GM13977 (cell line): ENCODE measurements at places on chromosomes 1 and 21.

- no peak for DNase-seq
These were observed 362.8 kb downstream of the KCNH1 start for GRCh38 chr1:210771131-210771530.

GRCh38 chr1:183548116-183548515, 42.1 kb downstream of the NCF2 start:
- DNase-seq: no peak

DNA sequence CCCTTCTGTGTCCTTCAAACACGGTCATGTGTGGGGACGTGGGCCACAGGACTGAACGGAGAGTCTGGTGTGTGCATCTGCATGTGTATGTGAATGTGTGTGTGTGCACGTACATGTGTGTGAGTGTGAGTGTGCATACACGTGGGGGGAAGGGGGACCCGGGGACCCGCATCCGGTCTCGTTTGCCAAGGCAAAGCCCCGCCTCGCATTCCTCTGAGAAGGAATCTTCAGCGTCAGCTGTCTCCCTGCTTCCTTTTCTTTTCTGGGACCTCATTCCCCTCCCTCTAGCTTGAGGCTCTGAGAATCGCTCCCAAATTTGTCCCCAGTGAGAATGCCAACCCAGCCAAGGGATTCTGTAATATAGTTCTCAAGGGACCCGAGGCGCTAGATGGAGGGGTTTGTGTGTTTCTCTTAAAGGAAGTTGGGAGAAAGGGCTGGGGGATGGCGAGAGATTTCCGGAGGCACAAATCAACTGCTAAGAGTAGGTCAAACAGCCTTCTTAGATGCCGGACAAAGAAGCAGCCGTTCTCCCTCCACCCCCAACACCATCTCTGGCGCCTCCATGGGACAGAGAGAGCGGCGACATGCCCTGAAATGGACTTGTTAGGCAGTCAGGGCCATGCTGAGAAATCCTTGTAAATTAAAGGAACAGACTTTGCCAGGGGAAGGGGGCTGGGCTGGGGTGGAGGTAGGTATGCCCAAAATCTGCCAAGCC, 6.6 kb downstream of the IFFO2 start:
- peak; percentile 62 for DNase-seq

DNA sequence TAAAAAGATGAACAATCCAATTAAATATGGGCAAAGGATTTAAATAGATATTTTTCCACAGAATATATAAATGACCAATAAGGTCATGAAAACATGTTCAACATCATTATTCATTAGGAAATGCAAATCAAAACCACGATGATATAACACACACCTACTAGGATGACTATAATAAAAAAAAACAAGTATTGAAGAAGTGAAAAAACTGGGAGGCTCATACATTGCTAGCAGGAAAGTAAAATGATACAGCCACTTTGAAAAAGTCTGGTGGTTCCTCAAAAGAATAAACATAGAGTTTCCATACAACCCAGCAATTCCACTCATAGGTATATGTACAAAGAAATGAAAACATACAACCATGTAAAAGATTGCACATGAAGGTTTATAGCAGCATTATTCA, 75.7 kb upstream of the RAB4A start:
- DNase-seq: no peak

DNA sequence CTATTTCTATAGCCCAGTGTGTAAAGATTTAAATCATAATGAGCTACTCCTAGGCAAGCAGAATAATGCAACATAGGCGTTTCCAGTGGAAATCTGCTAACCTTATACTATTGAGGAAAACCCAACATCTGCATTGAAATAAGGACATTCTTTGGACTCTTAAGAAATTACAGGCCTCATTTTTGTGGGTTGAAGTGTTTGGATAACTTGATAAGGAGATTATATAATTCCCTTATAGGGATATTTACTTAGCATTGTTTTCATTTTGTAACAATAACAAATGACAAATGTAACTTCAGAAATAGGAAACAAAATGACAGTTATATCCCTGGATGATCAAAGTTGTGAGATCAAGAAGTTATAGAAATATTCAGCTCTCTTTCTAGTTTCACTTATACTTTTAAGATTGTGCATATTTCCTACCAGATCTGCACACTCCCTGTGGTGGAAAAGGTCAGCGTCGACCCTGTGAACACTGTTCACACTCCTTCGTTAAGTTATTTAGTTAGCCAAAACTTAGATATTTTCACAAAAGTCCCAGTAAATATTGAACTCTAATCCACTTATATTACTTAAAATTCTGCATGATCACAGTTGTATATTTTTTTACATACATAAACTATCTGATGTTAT, 284.4 kb upstream of the C1orf105 start:
- no peak for DNase-seq

DNA sequence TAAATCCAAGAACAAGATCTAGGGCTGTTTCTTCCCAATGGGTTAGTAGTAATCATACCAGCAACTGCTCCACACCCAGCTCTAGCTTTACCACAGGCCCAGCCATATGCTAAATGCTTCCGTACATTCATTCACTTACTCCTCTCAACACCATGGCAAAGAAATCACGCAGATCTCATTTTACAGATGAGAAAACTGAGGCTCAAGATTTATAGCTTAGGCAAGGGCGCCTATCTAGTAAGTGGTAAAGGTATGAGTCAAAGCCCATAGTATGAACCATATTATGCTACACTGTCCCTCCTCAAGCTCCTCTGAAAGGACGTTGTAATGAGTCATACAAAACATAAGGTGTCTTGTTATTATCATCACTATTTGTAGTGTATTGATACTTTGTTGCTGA, 82.2 kb downstream of the NIBAN1 start:
- peak; percentile 27 for DNase-seq

- no peak for DNase-seq
These were observed 67.1 kb downstream of the MAN1C1 start for GRCh38 chr1:25683731-25684130.

DNA sequence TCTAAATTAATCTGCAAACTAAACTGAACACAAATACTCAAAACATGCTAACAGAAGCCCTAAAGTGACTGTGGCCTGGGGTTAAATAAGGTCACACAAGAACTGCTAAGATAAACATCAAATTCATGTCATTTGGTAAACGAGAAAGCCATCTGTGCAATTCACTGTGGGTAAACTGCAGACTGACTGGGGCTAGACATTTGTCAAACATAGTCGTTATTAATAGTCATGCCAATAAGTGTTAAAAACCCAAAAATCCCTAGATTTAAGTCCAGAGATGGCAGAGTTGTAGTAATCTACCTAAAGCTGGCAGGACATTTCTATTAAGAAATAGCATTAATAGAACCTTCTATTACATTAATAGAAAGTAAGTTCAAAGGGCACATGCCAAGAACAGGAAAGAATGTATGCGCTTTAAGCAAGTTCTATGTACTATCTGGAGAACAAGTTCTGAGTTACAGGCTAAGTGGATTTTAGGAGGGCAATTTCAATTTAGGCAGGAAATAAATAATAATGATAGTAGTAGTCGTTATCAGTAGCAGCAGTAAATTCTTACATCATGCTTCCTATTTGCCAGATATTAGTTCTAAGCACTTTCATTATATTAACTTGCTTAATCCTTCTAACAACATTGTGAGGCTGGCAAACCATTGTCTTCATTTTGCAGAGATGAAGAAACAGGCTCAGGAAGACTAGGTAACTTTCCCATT, 8.6 kb downstream of the EDEM3 start:
- no peak for DNase-seq

- DNase-seq: no peak
These were observed 39.0 kb upstream of the TMEM52 start for GRCh38 chr1:1958071-1958541.

GRCh38 chr1:156440654-156441437, 59.7 kb downstream of the MEF2D start:
- no peak for DNase-seq

DNA sequence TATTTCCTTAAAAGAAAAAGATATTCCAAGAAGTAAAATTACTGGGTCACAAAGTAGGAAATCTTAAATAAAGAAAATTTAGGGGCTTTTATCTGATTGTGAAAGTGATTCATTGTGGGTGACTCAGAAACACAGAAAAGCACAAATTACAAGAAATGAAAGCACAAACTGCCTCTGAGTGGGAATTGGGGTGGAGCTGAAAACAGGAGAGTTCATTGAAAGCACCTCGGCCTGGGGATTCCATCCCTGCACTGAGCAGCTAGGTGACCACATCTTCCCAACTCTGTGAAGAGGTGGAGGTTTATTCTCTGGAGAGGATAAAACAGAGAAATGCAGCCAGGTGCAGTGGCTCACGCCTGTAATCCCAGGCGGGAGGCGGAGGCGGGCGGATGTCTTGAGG, 7.4 kb downstream of the GJA4 start:
- DNase-seq: no peak

- peak; percentile 22 for DNase-seq
These were observed 38.4 kb downstream of the AHCTF1 start for GRCh38 chr1:246893191-246893939.

- DNase-seq: no peak
These were observed 44.5 kb downstream of the LRRC53 start for GRCh38 chr1:74467786-74468377.

DNA sequence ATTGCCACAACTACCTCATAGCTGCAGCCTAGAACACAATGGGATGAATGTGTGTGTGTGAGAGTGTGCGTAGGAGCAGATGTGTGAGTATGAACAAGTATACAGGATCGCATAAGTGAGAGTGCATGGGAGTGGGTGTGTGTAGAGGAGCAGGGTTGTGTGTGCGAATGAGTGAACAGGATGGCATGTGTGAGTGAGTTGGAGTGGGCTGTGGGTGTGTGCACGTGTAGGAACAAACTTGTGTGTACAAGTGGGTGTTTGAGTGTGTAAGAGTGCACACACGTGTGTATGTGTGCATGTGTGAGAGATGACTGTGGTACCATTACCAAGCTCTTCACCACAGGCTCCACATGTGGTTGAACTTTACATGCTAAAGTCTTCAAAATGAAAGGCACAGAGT, 175.4 kb upstream of the EDN2 start:
- no peak for DNase-seq

DNA sequence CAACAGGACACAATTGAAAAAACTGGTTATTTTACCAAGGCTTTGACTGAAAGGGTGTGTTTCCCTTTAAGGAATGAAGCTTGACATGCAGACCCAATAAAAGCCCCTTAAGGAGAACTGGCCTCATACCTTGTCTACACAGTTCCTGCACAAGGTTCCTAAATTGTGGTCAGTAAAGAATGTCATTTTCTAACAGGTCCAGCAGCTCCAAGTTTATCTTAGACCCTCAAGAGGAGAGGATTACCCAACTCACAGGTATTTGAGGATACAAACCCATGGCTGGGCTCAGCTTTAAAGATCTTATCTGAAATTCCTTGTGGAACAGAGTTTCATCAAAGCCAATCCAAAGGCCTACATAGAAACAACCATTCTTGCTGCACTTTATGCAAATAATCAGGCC, 31.4 kb upstream of the CBR3 start:
- DNase-seq: no peak

- no peak for DNase-seq
These were observed 17.6 kb downstream of the RNU5D-1 start for GRCh38 chr1:44713321-44713781.

- DNase-seq: no peak
These were observed 36.6 kb downstream of the HIVEP3 start for GRCh38 chr1:41882068-41882477.
